ENCODE measurements at places on chromosomes 1 and 21.

- no peak for DNase-seq
These were observed 252.6 kb downstream of the NFIA start for GRCh38 chr1:61334718-61335589.

DNA sequence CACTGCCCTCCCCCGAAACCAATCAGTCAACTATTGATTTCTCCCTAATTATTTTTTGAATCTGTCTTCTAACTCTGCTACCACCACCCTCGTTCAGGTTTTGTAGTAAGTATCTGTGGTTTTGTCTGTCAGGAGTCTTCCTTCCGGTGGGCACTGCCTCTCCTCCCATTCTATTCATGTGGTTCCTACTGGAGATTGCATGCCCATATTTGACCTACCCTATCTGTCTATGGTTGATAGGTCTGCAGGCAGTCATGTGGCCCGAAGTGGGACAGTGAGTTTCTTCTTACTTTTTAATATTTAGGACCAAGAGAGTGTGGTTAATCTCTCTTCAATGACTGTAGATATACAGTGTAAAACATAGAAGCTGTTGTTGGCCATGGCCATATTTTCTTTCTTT lies 17.8 kb upstream of the MAST2 start:
- no peak for DNase-seq

GRCh38 chr1:107803579-107803978 lies 161.4 kb downstream of the VAV3 start:
- no peak for DNase-seq

GRCh38 chr1:242128951-242129502 lies 130.1 kb upstream of the MAP1LC3C start:
- no peak for DNase-seq

DNA sequence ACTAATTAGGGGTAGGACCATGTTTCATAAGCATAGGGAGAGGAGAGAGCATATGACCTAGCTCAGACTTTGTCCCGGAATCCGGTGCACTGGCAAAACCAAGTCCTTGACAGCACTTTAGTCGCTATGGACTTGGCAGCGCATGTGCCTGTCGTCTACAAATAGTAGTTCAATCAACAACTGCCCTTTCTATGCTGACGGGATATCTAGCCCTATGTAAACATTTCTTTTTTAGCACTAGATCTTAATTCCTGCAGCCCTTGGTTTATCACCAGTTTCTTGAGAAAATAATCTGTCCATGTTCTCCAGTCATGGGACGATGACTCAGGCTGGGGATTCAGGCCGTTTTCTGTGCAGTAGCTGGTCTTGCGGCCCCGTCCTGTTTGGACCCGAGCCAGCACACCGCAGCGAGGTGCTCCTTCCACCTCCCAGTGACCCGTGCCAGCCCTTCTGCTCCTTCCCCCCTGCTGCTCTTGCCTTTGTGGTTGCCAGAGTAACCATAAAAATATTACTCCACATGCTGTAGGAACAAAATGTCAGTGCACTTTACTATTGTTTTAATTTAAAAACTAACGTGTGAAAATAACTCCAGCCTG lies 8.6 kb upstream of the MT1HL1 start:
- no peak for DNase-seq

GRCh38 chr1:235646463-235646862 lies 3.1 kb downstream of the GNG4 start:
- DNase-seq, result no peak

DNA sequence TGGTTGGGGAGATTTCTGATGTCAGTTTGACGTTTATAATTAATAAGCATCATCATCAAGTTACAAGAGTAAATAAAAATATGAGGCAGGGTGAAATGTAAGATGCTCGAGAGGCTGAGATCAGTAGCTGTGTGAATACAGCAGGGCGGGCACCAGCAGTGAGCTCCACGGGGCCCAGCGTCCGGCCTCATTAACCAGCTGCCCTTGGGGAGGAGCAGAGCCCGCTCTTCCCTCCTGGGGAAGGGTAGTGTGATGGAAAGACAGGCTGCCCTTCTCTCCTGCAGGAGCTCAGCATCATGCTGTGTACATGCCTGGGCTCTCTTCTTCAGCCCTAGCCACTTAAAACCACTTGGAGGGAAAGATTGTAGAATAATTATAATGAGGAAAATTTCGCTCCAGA lies 23.4 kb downstream of the PDE9A start:
- no peak for DNase-seq

GRCh38 chr1:64748222-64748621 lies 3.3 kb downstream of the RAVER2 start:
- DNase-seq, result no peak

DNA sequence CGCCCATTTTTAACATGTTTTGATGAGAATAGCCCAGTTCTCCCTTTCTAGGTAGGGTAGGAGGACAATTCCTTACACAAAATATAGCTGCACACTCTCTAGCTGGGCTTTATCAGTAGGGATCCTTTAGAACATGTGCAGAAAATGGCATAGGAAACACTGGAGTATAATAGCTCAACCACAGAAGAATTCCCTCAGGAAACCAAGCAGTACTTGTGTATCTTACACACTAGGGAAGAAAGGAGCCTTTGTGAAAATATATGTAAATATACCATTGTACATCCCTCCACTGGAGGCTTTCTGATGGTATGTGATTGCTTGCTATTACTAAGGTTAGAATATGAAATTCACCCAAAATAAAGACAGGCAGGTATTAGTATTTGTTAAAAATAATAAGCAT lies 153.5 kb downstream of the LRRC40 start:
- no peak for DNase-seq

DNA sequence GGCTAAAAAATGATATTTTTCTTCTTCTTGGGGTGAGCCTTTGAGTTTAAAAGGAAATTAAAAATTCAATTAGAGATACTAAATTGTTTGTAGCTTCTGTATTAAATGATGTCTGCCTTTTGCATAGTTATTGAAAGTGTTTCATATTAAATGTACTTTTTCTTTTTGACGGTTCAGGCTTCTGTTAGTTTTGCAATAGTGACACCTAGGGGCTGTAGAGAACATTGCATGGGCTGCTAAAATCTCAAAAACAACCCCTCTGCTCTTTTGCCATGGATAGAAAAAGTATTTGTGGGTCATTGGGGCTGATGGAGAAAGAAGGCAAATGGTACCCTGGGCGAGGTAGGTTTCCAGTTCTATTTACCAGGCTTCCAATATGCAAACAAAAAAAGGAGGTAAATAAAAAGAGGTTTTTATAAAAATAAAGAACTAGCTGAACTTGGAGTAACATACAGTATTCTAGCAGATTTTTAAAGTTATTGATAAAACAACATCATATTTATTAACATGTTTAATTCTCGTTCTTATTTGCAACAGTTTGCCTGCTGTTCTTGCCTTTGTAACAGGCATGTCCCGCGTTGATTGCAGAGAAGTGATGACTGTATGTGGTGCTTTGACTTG lies 115.4 kb upstream of the HOOK1 start:
- DNase-seq, result no peak

DNA sequence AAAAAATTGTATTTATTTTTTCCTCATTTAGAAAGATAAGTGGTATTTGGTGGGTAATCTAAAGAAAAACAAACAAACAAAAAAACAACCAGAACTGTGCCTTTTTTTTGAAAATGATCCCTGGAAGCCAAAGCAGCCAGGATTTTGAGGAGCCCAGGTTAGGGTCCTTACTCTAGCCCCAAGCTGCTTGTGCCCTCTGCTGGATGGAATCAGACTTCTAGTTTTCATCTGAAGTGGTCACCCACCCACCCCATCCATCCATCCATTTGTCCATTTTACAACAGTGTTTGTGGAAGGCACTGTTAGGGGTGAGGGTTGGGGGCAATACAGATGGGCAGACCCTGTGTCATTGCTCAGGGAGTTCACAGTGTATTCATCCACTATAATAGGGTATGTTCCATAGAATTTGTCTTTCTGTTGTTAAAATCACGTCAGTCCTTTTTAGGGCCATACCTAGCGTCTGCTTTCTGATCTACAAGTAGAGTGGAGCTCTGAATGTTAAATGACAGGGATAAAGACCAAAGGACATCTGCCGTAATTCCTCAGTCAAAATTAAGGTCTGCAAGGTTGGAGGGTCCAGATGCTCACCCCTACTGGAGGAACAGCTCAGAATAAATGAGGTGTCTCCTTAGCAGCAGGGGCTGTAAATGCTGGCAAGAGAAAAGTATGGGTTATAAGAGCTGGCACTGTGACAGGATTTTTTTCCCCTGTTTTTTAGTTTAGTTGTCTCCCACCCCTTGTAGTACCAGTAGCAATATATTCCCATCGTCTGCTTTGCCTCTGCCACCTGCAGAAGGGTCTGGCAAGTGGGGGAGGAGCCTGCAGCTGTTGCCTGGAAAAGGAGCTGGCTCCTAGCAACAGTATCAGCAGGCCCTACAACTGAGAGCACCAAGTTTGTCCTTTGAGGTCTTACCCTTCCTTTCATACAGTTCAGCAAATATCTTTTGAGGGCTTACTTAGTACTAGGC lies 3.2 kb downstream of the LRRC42 start:
- no peak for DNase-seq

GRCh38 chr1:112794654-112795239 lies 79.6 kb upstream of the PPM1J start:
- DNase-seq, result no peak

DNA sequence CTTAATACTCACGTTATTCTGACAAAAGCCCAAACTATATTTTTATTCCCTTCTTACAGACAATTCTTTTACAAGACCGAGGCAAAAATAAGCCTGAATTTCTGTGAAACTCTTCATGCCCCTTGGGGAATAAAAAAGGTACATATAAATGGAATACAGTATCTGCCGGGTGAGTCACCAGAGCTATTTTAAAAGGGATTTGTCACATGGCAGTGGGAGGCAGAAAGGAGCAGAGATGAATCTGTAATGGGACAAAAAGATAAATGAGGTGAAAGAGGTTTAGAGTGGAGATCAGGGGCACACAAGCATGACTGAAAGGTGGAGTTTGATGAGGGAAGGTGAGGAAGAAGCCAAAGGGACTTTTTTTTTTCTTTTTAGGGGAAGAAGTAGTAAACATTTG lies 8.8 kb downstream of the XCL1 start:
- DNase-seq, result no peak

GRCh38 chr21:42169758-42170157 lies 49.2 kb upstream of the ABCG1 start:
- DNase-seq, result no peak

GRCh38 chr1:204904228-204904810 lies 33.7 kb downstream of the NFASC start:
- no peak for DNase-seq

- DNase-seq, result no peak
These were observed 162.3 kb downstream of the FMN2 start for GRCh38 chr1:240254006-240254405.

- no peak for DNase-seq
These were observed 19.8 kb downstream of the SERINC2 start for GRCh38 chr1:31432592-31433395.

DNA sequence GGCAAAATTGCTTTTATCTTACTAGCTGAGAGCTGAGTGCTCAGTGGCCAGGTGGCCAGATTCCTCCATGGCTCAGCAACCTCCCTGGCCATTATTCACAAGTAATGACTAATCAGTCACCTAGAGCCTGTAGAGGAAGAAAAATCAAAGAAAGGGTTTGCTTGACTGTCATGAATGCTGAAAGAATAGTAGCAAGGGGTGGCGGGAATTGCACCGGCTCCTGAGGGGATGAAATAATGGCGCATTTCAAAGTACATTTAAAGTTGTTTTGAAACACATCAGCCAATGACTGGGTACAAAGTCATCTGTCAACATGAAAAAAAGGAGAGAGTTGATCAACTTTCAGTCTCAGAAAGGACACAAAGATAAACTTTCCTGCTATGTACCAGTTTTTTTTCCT lies 99.5 kb downstream of the OMA1 start:
- no peak for DNase-seq

- no peak for DNase-seq
These were observed 20.3 kb downstream of the ENO1 start for GRCh38 chr1:8858112-8858668.

DNA sequence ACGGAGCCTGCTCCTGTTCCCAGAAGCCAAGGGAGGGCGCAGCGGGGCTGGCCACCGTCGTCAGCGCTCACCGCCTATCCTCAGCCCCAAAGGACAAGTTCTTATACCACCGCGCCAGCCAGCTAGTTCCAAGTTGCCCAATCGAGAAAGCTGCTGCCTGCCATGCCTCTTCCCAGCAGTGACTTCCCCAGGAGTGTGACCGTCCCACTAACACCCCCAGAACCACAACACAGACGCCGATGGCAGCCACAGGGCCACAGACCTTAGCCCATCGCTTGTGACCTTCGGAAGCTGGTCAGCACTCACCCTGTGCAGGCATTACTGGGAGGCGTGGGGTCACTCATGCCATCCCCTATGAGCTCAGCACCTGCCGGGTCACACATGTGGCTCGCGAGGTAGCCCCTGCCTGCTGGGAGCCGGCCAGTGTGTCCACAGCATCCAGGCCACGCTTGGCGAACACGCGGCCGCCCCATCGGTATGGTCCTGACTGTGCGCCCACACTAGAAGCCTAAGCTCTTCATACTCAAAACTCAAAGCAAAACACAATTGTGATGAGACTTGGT lies 20.1 kb downstream of the NADK start:
- no peak for DNase-seq

- no peak for DNase-seq
These were observed 5.0 kb downstream of the SPATA46 start for GRCh38 chr1:162371611-162372010.

DNA sequence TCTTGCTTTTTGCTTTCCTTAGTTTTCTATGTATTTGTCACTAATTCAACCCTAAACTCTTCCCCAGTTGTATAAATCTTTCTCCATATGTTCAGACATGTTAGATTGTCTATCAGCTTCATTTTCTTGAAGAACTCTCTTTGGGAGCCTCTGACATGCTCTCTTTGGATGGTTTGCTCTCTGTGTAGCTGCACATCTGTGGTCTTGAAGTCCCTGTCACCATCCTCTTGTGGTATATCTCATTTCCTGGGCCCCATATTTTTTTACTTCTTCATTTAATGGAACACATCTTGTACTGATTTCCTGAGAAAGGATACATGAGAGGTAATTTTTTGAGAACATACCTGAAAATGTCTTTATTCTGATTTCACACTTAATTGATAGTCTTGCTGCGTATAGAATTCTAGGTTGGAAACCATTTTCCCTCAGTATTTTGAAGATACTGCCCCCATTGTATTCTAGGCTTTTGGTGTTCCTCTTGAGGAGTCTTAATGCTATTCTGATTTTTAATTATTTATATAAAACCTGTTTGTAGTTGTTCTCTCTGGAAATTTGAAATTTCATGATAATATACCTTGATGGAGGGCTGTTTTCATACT lies 72.6 kb downstream of the ST3GAL3 start:
- DNase-seq, result no peak

- DNase-seq, result no peak
These were observed 9.6 kb downstream of the GSTM2 start for GRCh38 chr1:109677459-109677858.

- DNase-seq, result no peak
These were observed 47.8 kb upstream of the SYT6 start for GRCh38 chr1:114201486-114201885.
